ENCODE measurements at places on chromosomes 5 and 9. TPM values are rescaled to one million over a fixed set of nuclear protein-coding genes. Genes with fewer than 3 reads are reported as not detected.

The SEMA6A gene
- 181 TPM for total RNA-seq

GRCh38 chr5:155987265-155987810 lies 339.6 kb upstream of the SGCD start:
- no peak for DNase-seq

The BTNL9 gene
- 4.1 TPM for total RNA-seq

DNA sequence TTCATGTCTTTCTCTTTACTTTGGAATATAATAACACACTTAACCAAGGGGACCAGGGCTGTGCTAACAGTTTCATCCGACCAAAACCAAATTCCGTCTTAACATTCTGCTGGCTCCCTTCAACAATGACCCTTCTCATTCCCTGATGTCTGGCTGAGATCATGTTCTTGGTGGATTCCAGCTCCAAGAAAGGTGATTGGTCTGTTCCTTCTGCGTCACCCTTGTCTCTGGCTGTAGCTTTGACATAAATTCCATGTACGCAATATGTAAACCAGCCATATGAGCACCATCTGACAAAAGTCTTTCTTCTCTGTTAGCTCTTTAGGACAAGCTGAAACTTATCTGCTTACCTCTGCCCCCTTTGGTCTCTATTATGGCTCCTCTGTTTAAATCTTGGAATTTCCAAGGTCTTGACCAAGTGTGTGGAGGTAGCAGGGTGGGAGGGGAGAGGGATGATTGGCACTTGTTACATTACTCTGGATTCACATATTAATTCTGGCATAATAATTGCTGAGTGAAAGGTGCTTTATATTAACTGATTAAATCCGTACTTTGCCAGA lies 45.7 kb upstream of the HSD17B4 start:
- no peak for DNase-seq

DNA sequence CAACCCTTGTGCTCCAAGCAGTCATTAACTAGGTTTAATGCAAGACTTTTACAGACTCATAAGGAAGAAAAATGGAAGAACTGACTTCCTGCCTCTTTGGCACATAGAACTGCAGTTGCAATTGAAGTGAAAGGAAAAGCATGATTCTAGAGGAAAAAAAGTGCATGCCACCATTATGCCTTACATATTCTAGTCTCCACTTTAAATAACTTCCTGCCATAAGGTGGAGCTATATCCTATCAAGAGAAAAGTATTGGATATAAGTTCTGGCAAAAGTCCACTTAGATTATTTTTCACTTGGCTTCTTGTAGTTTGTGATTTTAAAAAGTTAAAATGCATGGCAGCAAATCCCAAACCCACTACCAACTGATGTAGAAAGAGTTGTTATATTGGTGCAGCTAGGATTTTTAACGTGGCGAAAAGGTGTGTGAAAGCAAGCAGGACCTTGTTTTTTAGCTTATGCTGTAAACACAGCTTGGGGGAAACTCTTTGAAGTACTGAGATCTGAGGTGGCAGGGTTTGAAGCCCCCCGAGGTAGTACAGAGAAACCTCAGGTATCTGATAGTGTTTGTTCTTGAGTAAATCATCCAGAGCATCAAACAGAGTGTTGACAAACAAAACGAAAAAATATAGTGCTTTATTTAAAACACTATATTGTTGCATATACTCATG lies 117.9 kb downstream of the ANXA1 start:
- no peak for DNase-seq

The ITGA1 gene
- total RNA-seq, result 13.2 TPM

DNA sequence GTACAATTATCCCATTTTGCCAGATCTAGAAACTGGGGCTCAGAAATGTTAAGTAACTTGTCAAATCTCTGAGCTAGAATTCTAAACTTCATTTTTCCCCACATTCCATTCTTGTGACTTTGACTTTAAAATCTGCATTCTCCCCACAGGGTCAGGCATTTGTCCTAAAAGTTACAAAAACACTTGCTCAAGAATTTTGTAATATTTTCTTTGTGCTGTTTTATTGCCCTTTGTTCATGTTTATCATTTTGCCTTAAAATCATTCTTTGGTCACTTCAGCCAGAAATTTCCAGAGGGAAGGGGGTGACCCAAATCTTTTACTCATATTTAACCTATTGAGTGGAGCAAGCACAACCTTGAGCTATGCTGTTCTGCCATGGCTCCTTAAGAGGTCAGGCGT lies 120.1 kb upstream of the CCL21 start:
- DNase-seq, result no peak

The PCDHGA3 gene
- 11.8 TPM for total RNA-seq

DNA sequence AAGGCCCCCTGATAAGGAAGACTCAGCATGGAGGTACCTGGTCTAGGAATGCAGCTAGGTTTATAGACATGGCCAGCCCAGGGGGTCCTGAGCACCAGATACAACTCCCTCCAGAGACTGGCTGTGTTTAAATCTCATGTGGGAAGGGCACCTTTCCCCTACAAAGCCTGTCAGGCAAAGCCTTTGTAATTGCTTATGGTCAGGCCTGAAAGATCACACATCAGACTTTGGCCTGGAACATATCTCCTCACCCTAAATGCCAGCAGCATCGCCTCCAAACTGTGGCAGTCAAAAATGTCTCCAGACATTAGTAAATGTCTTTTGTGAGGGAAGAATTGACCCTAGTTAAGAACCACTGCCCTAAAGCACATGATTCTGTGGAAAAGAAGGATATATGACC lies 51.6 kb upstream of the MACIR start:
- no peak for DNase-seq

DNA sequence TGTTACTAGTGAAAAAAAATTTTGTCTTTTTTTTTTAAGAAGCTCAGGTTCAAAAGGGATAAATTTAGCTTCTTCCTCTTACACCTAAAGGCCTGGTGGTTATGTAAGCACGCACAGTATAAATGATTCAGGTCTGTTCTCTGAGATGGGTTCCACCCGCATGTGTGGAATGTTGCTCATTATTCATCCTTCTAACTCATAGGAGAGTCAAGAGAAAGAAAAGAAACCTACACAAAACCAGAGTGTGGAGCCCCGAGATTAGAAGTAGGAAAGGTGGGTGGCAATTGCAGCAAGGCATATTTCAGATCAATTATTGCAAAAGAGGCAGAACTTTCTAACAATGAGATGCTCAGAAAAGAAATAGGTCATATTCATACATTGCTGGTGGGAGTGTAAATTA lies 13.5 kb downstream of the PLAC8L1 start:
- no peak for DNase-seq

- no peak for DNase-seq
Measured at GRCh38 chr5:124951105-124951504, 204.7 kb upstream of the ZNF608 start.

GRCh38 chr5:175096469-175097165 lies 347.4 kb downstream of the DRD1 start:
- DNase-seq, result no peak

The PCDHA1 gene
- 7.5 TPM for total RNA-seq

GRCh38 chr9:113609562-113610318 lies 146.2 kb downstream of the RGS3 start:
- peak; percentile 19 for DNase-seq

DNA sequence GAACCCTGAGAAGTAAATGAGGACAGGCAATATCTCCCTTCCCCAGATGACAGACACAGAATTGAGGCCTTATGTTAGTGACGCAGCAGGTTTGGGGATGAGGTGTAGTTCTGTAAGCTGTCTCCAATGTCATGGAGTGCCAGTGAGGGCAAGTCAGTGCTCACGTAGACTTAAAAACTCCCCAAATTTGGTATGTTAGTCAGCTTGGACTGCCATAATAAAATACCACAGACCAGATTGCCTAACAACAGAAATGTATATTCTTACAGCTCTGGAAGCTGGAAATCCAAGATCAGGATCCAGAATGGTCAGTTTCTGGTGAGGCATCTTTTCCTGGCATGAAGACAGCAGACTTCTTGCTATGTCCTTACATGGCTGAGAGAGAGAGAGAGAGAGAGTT lies 14.9 kb downstream of the FOXI1 start:
- DNase-seq, result no peak

GRCh38 chr5:84378961-84379360 lies 5.7 kb downstream of the EDIL3 start:
- DNase-seq, result no peak

GRCh38 chr9:99257723-99258389 lies 35.8 kb downstream of the SEC61B start:
- DNase-seq, result no peak

- DNase-seq, result no peak
Measured at GRCh38 chr5:127184851-127185250, 105.7 kb upstream of the MEGF10 start.

DNA sequence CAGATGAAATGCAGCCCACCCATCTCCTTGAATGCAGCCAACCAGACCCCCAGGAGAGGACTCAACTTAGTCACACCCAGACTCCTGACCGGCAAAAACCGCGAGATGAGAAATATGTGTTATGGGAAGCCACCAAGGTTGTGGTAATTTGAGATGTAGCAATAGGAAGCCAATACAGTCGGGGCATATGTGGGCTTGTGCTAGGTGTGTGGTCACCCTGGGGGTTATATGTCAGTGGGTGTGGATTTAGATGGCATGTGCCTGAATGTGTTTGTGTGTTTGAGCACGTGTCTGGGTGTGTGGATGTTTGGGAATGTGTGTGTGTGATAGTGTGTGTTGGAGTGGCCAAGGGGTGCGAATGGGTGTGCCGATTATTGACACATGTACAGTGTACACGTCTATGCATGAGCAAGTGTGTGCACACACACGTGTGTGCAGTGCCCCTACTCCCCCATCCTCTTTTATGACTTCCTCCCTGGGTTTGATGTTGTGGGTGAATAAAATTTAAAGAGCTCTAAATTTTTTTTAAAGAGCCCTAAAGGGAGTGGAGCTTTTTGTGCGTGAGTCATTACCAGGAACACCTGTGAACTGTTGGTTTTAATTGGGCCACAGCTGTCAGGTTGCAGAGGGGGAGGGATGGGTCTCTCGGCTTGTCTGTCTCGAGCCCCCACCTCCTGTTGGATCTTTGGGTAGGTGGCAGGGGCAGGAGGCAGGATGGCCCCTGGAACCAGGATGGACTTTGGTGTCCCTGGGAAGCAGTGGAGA lies 86.8 kb downstream of the LHX2 start:
- no peak for DNase-seq

DNA sequence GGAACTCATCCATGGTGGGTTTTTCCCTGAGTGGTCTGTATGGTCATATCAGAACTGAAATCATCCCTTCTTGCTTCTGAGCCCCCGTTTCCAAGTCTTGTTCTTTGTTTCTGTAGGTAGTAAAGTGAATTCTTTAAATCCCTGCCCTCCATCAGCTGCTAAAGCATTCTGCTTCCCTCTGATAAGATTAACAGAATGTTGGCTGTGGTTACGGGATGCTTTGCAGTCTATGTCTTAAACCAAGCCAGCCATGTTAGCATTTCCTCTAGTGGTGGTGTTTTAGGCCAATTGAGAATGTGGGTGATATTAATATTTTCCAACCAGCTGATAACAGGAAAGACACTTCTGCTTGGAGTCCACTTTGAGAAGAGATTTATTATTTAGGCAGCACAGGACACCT lies 22.0 kb upstream of the KCNIP1 start:
- no peak for DNase-seq

The PCDHAC1 gene
- total RNA-seq, result 32.4 TPM

DNA sequence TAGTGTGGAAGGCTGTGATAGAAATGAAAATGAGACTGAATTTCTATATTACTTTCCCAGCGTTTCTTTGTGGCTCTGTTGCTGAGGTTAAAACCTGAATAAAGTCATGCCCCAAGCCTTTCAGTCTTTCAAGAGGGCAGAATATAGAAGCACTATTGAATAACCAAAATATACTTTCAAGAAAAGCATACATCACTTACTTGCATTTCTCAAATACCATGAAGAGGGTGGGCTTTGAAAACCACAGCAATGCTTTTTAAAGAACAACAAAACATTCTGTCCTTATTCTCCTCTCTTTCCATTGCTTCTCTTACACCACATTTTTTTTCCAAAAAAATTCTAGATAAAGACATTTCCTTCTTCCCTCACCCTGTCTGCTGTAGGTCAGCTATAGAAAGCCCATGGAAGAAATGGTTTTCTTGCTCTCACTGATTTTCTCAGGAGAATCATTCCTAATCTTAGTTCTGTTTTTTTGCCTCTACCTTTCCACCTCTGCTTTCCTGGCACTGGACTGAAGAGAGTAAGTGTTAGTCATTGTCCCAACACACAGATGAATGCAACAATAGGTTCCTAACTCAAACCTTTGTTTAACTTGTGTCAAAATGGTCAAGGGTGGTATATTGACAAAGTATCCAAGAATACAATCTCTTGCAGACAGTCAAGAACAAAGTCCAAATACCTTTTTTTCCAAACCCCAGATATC lies 51.6 kb downstream of the NUDT12 start:
- DNase-seq, result no peak

GRCh38 chr5:164680812-164681520 lies 1175.5 kb downstream of the MAT2B start:
- DNase-seq, result no peak
